Adrenal gland (tissue), 19 donors: ENCODE measurements at places on chromosomes 13 and 19.
A peak's percentile ranks its signal among the peaks of the same experiment; 100 is the strongest.

GRCh38 chr13:99260216-99260615, 2.0 kb upstream of the GPR18 start:
- DNase-seq = no peak

- DNase-seq = no peak
Measured at GRCh38 chr13:94400874-94401273, 78.6 kb downstream of the DCT start.

- no peak for DNase-seq
Measured at GRCh38 chr19:33988601-33989000, 183.7 kb upstream of the LSM14A start.

DNA sequence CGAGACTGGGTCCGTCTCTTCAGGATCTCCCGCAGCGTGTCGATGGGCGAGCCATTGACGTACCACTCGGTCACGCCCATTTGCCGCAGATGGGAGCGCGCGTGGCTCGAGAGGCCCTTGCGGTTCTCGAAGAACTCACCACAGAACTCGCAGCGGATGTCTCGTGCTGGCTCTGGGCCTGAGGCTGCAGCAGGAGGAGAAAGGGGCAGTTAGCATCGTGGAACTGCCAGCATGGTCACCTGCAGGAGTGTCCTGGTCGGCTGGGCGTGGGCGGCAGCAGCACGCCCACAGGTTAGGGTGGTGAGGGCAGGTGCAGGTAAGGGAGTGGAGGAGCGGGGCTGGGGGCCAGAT, 8.5 kb upstream of the AKAP8L start:
- no peak for DNase-seq

GRCh38 chr19:37979547-37980082, 72.6 kb downstream of the SIPA1L3 start:
- DNase-seq = no peak

- DNase-seq = no peak
Measured at GRCh38 chr13:29805994-29806979, 44.1 kb downstream of the UBL3 start.

DNA sequence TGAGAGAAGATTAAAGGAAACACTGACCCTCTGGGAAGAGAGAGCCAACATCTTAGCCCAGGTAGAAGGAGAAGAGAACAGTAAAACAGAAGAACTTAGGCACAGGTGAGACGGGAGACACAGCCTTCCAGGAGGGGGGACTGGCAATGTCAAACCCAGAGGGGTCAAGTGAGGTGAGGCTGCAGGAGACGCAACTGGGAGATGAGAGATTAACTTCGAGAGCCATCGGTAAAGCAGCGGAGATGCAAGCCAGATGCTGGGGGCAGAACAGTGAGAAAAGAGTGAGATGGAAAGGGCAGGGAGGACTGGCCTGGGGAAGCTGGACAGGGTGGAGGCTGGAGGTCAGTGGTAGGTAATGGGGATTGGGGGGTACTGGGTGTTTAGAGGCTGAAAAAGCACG, 5.2 kb downstream of the INSR start:
- no peak for DNase-seq

DNA sequence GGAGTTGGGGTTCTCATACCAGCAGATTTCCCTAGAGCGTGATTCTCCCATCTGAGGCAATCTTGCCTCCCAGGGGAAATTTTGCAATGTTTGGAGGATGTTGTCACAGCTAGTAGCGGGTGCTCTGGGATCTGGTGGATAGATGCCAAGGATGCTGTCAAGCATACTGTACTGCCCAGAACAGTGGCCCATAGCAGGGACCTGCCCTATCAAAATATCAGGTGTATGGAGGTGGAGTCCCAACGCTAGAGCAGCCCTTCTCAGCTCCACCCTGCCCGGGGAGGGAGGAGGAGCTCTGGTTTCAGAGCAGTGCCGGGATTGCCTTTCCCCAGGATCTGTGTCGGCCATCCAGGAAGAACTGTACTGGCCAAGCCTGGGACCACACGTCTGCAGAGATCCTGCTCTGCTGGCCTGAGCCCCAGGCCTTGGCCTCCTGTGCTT, 10.9 kb upstream of the QTRT1 start:
- peak; percentile 66 for DNase-seq

- DNase-seq = no peak
Measured at GRCh38 chr13:60288569-60288968, 108.5 kb upstream of the TDRD3 start.

DNA sequence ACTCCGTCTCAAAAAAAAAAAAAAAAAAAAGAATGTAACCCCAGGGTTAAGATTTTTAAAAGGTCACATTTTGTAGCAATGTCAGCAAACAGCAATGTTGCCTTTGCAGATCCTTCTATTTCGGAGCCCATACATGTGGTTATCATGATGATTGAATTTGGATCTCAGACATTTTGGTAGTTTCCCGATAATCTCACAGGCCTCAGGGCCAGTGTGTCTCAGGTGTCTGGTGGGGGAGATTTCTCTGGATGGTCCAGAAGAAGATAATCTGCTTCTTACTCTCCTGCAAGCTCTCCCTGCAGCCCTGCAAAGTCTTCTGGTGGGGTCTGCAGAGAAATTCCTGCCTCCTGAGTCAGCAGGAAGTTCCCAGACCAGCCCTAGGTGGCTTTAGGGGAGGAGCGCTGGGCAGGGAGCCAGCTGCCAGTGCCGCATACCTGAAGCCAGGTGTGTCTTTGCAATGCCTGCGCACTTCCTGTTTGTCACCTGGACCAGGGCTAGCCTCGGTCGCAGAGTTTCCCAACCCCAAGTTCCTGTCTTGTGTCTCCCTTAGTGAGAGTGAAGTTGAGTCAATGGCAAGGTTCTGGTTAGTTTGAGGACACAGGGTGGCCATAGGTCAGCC, 1.4 kb downstream of the SH2D3A start:
- no peak for DNase-seq

GRCh38 chr13:105139380-105140285, 1395.8 kb downstream of the EFNB2 start:
- peak; percentile 21 for DNase-seq

- DNase-seq = no peak
Measured at GRCh38 chr13:30446126-30446500, 19.6 kb downstream of the HMGB1 start.

- no peak for DNase-seq
Measured at GRCh38 chr19:1282588-1283206, 3.0 kb upstream of the EFNA2 start.
